ENCODE measurements at places on chromosomes 1 and 21.

DNA sequence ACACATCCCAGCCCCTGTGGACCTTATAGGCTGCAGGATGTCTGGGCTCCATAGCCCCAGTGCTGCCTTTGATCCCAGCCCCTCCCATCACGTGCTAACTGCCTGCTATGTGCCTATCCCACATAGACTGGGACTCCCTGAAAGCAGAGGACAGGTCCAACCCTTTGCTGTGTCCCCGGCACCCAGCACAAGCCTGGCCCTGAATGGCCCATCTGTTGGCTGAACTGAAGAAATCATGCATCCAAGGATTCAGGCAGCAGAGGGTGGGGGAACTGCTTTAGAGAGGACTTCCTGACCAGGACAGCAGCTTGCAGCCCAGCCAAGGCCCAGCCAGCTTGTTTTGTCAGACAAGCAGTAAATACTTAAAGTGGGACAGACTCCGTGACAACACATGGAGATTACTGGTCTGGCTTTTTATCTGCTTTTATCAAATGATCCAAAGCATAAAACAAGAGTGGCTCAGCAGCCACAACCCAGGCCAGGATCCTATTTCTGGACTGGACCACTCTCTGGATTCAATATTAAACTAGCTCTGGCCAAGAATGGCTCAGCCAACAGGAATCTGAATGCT lies 69.3 kb downstream of the GLIS1 start:
- no peak for DNase-seq

DNA sequence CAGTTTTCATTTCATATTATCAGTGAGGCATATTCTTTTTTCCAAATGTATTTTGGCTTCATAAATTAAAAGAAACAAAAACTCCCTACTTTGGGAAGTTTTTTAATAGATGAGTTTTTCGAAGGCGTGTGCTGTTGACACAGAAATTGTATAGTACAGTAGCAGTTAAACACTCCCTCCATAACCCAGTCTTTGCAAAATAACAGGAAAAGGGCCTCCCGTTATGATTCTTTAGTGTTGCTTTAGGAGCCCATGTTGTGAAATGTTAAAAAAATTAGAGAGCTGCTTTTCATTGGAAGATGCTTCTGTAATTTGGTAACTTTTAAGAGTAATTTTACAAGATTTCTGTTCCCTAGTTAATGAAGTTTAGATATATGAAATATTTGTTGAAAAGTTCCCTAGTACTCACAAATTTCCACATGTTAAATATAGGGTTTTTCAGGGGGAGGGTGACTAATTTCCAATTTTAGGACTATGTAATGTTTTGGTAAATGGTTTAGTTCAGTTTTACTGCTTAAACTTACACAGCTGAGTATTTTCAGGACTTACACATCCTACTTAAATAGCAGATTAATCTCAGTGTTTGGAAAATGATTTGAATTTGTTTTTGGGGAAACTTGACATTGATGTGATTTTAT lies 2.0 kb downstream of the CAMSAP2 start:
- peak; percentile 28 for DNase-seq

DNA sequence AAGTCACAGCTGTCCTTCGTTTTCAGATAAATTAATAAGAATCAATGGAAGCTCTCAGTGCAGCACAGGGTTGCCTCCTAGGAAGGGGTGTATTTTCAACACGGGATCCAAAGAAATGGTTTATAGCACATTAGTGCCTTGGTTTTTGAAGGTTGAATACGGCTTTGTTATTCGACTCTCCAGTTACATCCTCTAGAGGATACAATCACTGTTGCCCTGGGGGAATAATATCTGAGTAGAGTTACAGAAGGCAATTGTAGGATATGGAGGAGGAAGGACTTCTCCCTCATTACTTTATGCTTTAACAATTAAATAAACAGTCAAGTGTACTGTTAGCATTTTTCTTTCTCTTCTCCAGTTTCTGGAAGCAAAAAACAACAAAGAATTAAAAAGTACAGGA lies 14.3 kb upstream of the ZNF326 start:
- DNase-seq = no peak

DNA sequence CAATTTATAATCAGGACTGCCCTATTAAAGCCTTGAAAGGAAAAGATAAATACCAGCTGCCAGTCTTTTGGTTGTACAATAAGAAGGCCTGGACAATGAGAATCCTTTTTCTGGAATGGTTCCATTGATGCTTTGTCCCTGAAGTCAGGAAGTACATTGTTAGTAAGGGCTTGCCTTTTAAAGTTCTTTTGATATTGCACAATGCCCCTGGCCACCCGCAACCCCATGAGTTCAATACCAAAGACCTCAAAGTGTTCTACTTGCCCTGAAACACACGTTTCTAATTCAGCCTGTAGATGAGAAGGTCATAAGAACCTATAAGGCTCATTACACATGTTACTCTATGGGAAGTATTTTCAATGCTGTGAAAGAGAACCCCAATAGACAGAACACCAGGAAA lies 112.1 kb downstream of the OLFM3 start:
- no peak for DNase-seq

DNA sequence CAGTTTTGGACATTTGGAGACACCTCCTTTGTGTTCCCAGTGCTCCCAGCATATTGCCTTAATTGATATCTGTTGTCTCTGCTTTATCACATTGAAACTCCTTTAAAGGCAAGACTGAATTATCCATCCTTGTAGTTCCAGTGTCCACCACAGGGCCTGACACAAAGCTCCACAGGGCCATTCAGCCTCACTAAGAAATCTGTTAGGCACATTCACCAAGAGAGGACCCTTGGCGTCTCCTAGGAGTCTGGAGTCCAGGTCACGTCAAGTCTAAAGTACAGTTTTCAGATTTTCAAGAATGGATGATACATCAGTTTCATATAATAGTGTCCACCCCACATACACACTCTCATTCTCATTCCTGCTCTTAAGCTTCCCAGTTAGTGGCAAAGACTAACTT lies 4.8 kb downstream of the ACP6 start:
- DNase-seq = no peak

DNA sequence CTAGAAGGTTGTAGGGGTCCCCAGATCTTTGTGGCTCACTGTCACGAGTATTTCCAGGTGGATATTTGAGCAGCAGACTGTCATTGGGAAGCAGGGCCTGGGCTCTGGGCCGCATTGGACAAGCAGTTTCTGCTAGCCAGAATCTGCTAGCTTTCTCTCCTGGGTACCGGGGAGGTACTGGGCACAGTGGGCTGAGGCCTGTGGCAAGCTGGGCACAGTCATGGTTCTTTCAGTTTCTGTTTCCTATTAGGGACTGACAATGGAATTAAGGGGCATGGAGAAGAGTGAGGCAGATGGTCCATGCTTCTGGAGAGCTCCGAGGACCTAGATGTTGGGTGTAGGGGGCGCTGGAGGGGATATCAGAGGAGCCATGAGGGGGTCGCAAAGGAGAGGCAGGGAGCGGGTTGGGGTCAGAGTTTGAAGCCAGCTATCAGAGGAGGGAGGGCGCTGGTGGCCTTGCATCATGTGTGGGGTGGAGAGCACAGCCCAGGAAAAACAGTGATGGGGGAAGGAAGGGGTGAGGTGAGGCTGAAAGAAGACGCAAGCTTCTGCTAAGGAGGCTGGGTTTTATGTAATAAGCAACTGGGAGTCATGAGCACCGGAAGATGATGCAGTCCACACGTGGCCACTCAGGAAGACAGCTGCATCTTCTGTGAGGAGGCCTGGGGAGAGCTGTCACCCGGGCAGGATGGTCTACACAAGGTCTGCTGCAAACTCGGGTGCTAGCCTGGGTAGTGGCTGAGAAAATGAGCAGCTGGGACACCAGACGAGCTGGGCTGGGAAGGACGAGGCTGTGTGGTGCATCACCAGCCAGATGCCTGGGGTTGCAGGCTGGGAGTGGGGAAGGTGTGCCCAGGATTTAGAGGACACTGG lies 72.7 kb downstream of the IER5 start:
- no peak for DNase-seq

- no peak for DNase-seq
Observed at GRCh38 chr1:247656221-247656875, 23.2 kb downstream of the OR13G1 start.

- DNase-seq = no peak
Observed at GRCh38 chr21:44891631-44892031, 18.1 kb upstream of the PTTG1IP start.

DNA sequence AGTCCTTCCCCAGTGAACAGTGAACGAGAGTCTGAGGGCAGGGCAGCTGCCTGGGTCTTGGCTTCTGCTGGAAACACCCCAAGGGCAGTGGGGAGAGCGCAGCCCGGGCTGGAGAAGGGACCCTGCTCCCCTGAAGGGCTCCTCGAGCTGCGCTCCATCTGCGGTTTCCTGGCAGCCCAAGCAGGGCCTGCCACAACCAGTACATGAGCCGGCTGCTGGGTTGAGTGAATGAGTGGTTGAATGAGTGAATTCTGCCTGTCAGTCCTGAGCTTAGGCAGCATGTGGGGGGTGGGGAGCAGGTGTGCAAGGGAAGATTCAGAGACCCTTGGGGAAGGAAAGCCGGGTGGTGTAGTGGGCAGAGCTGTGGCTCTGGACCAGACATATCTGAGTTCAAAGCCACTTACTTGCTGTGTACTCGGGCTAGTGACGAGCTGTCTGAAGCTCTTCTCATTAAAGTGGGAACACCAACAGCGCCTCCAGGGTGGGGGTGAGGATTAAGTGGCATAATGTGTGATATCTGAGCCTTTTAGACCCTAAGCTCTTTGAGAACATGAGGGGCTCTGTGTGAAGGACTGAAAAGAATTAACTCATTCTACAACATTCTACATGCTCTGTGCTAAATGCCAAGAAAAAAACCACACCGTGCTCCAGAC lies 3.7 kb downstream of the OPRD1 start:
- DNase-seq = no peak
